CD4-positive, alpha-beta T cell treated with Interleukin-10 for 1 hour (primary cell): ENCODE measurements at places on chromosomes 16 and 17.
A peak's percentile ranks its signal among the peaks of the same experiment; 100 is the strongest.

DNA sequence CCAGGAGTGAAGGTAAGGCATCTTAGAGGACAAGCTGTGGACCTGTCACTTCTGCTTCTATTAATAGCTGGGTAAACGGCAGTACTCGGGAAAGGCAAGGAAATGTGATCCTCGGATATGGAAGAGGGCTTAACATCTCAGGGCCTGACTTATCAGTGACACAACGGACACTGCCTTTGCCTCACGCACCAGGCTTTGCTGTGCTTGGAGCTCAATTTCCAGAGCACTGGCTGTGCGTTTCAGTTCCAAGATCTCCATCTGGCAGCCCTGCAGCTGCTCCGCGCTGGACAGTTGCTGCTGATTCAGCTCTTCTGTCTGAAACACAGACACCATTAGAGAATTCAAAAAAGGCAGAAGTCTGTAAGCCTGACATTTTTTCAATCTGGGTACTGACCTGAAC is 3.5 kb downstream of the KRT40 start:
- DNase-seq = no peak

GRCh38 chr17:49748791-49749190 is 15.1 kb downstream of the FAM117A start:
- DNase-seq = peak; percentile 76

DNA sequence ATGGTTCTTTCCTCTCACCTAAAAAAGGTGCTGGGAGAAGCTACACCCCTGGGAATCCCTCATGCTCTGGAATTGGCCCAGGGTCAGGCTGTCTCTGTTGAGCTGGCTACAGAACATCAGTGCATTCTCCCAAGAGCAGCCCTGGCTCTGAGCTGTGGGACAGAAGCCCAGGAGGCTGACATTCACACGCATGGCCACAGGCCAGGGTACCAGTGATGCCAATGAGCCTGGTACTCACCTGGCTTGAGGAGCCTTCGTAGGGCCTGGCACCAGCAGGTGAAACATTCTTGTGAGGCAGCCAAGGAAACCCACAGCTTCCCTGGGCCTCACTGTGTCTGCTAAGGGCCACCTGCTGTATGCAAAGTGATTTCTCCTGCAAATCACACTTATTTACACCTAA is 121.7 kb upstream of the CCL2 start:
- no peak for DNase-seq

- DNase-seq = no peak
These were observed at the start of gene GRIN2A for GRCh38 chr16:10182222-10183053. TSS of gene GRIN2A (minus strand) at chr16:10182428. CDS start at chr16:10180411, 2,017 bp downstream.

DNA sequence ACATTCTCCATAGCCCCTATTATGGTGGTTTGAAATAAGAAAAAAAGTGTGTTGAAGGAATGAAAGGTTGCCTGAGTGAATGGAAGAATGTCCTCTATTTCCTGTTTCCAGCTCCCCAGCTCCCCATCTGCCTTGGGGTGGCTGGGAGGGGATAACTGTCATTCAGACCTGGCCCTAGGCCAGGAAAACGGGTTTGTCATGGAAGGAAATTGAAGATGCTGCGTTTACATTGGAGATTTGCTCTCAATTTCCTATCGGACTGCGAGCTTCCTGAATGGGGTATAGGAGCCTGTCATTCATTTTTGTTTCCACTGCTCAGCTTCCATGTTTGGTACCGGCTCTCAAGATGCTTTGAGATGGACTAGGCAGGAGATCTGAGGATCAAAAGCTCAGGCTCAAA is 2.2 kb upstream of the FZD2 start:
- no peak for DNase-seq

DNA sequence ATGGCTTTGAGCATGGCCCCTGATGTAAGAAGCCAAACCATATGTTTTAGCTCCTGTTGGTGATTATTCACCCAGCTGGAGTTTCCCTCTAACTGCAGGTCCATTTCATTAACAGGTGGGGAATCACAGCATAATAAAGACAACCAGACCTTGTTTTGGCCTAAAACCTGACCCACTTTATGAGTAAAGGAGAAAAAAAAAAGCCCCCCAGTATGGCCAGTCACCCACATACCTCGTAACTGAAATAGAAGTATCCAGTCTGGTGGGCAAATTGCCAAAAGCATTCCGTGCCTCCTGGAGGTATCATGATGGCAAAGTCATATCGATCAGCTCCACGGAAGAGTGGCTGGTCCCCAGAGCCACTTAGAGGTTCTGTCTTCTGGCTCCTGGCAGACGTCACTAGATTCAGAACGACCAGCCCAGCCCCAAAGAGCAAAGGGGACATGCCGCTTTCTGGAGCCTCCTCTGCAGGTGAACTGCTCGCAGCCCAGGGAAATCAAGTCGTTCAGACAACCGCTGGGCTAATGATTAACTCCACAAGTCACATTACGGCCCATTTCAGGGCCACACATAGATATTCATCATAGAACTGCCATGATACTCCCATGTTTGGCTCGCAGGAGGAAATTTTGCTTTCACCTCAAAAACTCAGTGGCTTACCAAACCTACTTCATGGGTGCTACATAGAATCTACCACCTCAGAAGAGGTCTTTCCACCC is at the start of gene TMED6:
Gene TMED6 (minus strand): TSS at position 478 of the 719 bp plus-strand sequence. CDS start 33 bp downstream, at position 445.
- no peak for DNase-seq

GRCh38 chr17:1942666-1943435 is 82.3 kb downstream of the RTN4RL1 start:
- DNase-seq = no peak

DNA sequence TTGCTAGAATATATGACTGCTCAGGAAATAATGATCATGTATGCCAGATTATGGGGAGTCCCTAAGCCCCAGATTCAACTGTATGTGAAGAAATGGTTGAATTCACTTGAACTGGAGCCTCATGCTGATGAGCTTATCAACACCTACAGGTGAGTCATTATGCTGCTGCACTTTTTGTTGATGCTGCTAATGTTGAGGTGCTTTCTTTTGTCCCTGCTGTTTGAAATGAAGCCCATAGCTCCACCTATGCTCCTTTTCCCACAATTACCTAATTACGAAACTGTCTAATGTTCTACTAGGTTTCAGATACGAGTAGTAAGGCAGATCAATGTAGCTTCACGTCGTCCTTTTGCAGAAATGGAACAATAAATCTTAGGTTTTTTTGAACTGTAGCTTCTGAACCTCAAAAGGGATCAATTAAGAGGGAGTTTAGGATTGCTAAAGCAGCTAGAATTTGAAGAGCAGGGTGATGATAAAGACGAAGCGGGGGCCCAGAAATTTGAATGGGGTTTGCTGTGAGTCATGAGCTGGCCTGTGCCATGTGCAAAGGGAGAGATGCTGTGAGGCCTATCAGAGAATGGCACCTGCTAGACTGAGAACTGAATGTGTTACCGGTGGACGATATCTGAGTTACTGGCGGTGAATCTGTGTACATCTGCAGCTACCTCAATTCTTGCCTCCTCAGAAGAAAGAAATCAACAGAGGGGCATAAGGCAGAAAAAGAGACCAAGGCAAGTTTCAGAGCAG is 6.1 kb upstream of the UQCRC2 start:
- DNase-seq = no peak

DNA sequence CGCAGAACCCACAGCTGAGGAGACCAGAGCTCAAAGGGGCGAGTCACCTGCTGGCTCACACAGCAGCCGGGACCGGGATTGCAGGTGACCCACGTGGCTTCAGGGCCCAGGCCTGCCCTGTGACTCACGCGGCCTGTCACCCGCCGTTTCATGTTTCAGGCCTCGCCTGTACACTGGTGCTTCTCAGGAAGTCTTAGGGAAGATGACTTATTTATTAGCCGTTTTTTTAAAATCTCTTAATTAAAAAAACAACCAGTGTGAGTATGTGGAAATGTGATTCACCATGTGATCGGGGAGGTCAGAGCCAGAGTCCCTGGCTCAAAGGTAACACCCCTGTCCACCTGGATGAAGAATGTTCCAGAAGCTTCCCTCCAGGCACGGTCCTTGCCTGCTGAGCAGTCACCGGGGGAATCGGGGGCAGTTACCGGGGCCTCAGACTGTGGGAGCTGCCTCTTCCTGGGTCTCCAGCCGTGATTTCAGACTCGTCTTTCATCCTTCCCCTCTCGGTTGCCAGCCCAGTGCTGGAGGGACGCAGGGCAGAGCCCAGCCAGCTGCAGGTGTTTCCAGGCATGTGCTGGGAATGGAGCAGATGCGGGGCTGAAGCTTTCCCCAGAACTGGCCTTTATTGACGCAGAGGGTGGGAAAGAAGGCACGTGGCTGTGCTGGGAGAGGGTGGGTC is 49.3 kb downstream of the CMIP start:
- DNase-seq = no peak

GRCh38 chr17:5068236-5068635 is 10.0 kb upstream of the ZFP3 start:
- DNase-seq = no peak

DNA sequence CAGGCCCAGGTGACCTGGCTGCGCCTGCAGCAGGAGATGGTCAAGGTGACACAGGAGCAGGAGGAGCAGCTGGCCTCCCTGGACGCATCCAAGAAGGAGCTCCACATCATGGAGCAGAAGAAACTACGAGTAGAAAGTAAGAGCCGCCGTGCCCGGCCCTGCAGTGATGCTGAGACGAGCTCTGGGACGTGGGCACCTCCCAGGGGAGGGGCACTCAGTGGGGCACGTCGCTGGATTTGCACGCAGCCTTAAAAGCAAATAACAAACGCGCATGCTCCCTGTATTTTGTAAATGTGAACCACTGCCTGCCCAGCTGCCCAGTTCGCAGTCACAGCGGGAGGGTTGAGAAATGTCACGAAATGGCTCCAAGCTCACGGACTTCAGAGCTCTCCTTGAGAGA is 15.3 kb upstream of the GAA start:
- DNase-seq = no peak

- DNase-seq = no peak
These were observed 2.6 kb downstream of the SLC5A2 start for GRCh38 chr16:31485571-31485970.

GRCh38 chr16:57462209-57462977 is at the start of gene POLR2C:
TSS of gene POLR2C (plus strand) at chr16:57462679. CDS start at chr16:57462725, 46 bp downstream.
- peak; percentile 94 for DNase-seq

- DNase-seq = no peak
These were observed 76.4 kb downstream of the TOX3 start for GRCh38 chr16:52470585-52470984.

DNA sequence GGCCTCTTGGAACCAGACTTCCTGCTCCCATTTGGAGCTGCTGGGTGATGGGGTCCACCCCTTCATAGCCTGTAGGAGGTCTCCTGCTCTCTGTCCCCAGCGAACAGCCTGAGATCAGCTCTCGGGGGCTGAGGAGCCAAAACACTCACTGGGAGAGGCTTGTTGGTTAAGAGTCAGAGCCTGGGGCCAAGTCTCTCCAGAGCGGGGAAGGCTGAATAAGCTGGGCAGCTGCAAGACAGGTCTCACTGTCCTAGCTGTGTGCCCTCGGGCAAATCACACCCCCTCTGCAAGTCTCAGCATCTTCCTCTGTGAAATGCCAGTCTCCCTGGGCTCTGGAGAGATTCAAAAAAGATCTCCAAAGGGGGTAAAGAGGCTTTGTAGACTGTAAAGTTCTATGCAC is 174.6 kb downstream of the WSCD1 start:
- no peak for DNase-seq

GRCh38 chr16:10664720-10665126 is 30.0 kb downstream of the TEKT5 start:
- no peak for DNase-seq

DNA sequence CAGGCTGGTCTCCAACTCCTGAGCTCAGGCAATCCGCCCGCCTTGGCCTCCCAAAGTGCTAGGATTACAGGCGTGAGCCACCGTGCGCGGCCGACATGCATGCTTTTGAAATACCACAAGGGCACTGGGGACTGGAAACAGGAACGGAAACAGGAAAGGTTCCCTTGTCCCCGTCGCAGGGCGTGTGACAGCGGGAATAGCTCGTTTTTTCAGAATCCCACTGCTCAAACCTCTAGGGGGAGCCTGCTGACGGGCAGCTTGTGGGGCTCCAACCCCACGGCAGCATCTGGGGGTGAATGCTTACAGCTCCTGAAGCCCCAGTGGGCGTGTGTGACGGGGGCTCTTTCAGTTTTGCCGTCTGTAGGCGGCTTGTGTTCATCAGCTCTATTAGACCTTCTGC is 18.8 kb upstream of the ASGR2 start:
- DNase-seq = peak; percentile 54

DNA sequence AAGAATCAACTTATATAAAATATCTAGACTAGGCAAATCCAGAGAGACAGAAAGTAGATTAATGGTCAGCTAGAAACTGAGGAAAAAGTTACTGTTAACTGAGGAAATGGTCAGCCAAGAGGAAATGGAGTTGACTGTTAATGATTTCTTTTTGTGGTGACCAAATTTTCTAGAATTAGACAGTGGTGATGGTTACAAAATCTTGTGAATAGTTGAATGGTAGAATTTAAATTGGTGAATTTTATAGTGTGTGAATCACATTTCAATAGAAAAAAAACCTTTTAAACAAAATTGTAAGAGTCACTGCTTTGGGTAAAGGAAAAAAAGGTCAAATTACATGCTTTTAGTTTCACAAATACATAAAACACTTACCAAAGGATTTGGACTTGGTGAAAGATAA is 30.0 kb downstream of the APPBP2 start:
- DNase-seq = no peak

DNA sequence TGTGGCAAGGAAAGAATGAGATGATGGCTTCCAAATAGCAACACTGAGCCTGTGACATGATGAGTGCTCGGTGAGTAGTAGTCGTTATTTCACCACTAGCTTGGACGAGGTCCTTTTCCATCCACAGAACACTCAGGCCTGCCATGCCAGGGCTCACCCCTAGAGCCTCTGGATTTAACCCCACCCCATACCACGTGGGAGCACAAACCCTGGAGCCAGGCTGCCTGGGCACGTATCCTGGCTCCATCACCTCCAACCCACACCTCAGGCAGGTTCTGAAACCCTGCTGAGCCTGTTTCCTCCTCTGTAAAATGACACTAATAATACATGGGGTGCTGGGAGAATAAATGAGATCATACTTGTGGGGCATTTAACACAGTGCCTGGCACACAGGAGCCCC is 192.4 kb downstream of the KATNIP start:
- DNase-seq = no peak

- DNase-seq = no peak
These were observed 30.2 kb downstream of the CTU2 start for GRCh38 chr16:88736496-88736895.

DNA sequence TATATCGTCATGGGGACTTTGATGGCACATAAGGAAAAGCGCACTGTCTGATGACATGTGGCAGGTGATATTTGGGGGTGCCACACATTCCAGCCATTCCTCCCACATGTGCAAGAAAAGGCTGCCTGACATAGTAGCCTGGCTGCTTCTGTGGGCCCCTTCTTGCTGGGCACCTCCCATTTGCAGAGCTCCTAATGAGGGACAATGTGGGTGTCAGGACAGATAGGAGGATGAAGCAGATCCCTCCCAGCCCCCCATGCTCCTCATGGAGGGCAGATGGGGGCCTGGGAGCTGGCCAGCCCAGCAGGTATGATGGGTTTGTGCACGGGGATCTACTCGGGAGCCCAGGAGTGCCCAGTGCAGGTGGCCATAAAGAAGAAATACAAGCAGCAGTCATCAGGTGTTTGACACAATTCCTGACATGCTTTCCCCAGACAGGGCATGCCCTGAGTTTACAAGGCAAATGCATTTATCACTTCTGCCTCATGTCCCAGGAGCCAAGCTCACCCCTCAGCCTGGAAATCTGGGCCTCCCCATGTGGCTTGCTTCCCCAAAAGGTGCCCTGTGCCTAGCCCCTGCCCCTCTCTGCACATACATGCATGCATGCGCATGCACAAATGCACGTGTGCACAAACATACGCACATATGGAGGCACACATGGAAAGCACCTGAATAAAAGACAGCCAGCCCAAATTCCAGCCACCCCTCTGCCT is 260.6 kb upstream of the RPL38 start:
- DNase-seq = no peak

- DNase-seq = no peak
These were observed 9.5 kb downstream of the KRT32 start for GRCh38 chr17:41457676-41458075.

- DNase-seq = no peak
These were observed 30.4 kb upstream of the CCL1 start for GRCh38 chr17:34393401-34393800.
